Stimulated activated CD4-positive, alpha-beta T cell treated with anti-CD3 and anti-CD28 coated beads, Interleukin-1b, Interleukin-23, amount 100 ng/mL, for 24 hours (primary cell): ENCODE measurements at places on chromosomes 11 and 22.

DNA sequence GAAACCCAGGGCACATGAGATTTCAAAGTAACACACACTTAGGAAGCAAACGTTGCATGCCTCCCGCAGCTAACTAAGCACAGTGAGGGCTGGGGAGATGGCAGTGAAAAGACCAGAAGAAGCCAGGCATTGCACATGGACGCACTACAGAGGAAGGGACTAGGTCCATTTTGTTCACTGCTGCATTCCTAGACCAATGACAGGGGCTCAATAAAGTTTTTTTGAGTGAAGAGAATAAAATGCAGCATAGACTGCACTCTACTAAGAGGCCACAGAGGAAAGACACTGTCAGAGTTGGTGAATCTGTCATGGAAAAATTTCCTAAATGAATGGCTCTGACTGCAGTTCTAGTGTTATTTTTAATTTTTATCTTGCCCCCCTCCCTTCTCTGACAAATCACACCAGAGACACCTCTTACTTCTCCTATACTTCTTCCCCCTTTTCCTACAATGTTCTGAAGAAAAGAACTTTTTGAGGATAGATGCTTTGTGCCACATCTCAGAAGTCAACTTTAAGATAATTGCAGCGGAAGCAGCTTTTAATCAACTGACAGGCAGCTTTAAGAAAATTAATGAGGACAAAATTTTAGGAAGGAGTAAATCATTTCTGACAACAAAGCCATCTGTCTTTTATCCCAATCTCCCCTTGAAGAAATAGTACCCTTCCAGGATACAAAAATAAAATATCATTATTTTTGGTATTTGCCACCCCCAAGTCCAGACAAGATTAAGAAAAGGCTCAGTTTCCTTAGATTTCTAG lies 34.8 kb upstream of the CHRM4 start:
- DNase-seq = no peak

- DNase-seq = no peak
Observed at GRCh38 chr11:62912268-62912667, 8.9 kb downstream of the CHRM1 start.

- no peak for DNase-seq
Observed at GRCh38 chr11:74055938-74056337, 47.1 kb upstream of the UCP3 start.

DNA sequence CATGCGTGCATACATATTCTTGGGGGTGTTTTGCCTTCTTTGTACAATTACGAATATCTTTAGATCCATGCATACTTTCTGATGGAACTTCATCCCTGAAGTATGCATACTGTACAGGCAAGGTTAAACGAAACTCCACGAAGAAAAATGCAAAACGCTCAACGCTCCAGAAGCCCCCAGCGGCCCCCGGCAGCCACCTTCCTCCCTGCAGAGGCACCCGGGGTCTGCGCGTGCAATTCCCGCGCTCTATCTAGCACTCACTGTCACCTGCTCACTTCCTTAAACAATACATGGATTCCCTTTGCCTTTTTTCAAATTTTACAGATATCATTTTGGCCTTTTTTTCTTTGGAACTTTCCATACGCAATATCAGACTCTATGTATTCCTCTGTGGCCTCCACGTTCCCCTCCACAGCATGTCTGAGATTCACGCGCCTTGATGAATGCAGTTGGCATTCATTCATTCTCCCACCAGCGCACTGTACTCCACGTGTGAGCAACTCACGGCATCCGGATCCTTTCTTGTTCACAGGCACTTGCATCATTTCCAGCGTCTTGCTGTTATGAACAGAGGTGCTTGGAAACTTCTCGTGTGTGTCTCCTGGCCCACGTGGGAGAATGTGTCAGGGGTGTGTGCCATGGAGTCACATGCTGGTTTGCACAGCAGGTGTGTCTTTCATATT lies 214.3 kb downstream of the CTTN start:
- DNase-seq = no peak

GRCh38 chr22:48893288-48894063 lies 934.2 kb downstream of the BRD1 start:
- DNase-seq = no peak

GRCh38 chr11:95426823-95427462 lies 195.9 kb upstream of the SESN3 start:
- no peak for DNase-seq

DNA sequence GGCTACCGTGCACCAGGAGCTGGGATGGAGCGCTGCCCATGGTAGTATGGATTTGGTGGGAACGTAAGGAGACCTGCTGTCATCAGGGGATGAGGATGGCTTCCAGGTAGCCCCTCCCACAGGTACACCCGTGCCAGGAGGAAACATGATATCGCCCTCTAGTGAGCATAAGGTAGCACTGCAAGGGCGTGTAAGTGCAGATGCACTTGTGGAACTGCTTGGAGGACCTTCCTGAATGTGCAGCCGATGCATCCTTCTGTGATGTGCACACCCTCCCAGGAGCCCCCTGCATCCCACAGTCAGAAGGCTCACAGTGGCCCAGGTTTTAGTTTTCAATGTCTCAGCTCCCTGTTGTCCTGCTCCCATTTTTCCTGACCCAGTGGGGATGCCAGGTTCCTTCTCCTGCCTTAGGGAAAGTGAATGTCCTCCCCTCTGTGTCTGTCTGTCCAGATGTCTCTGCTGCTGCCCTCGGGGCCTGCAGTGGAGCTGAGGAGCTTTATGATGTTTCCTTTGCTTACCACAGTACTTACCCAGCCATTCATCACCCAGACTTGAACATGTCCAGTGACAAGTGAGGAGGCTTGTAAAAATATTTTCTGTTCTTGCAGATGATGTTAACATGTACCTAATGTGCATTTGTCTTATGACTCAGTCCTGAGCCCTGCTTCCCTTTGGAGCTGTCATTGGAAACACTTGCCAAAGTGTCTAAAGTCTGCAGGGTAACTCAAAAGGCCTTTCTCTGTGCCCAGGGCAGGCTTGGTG lies 49.2 kb downstream of the DBX1 start:
- DNase-seq = peak; percentile 41

GRCh38 chr11:111515591-111515990 lies 1.0 kb downstream of the HOATZ start:
- DNase-seq = no peak

GRCh38 chr11:116729501-116730240 lies 43.1 kb downstream of the BUD13 start:
- DNase-seq = no peak

- DNase-seq = no peak
Observed at GRCh38 chr11:94835594-94835927, 67.4 kb downstream of the AMOTL1 start.

DNA sequence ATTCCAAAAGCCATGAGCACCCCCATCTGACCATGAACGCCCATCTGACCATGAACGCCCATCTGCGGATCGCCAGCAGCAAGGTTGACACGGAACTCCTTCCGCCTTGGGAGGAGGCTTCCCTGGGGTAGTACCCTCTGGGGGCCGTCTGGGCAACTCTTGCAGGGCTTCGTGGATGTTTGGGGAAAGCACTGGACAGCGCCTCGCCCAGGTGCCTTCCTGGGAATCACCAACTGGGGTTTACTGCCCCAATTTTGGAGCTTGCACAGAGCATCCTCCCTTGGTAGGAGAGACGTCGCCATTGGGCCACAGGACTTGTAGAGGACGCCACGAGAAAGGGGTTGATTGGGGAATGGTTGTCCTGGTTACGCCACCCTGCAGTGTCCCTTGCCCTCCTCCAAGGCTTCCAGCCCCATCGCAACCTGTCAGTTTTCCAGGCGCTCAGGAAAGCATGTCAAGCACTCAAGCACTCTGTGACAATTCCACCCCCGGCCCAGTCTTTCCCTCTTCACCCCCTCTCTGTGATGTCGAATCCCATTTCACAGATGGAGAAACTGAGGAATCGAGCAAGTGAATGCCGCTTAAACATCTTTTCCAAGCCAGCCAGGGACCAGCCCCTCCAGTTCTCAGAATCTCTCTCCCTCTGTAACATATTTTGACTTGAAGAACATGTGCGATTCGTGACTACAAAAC lies 914 bp upstream of the PRDM11 start:
- DNase-seq = no peak

DNA sequence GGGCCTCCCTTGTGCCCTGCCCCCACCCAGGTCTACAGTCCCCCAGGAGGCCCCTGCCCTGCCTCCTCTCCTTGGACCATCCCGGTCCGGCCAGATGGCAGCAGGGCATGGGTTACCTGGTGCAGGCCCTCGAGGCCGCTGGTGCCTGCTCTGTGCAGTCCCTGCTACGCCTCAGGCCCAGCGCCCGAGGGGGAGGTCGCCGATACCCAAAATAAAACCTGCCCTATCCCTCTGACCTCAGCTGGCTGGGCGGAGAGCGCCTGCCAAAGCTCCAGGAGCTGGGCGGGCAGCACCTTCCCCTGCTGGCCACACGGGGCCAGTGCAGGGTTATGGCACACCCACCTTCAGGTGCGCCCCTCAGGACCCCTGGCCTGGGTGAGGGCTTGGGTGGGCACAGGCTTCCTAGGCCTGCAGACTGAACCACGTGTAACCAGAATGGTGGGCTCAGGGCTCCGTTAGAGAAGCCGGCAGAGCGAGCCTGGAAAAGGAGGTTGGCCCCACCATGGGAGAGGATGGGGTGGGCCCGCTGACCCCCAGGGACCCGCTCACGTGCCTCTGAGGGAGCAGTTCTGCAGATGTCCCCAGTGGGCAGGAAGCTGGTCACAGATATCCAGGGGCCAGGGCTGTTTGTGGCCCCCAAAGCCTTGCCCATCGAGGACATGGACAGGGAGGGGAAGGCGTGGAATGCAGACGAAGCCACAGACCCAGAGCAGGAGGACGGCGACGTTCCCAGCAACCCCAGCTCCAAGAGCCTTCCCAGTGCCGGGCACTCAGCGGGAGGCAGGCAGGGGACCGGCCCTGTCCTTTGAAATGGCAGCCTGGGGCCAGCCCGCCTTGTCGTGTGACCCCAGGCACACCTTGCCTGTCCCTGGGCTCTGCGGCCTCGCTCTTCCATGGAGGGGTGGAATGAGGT lies 1.7 kb upstream of the TNNT3 start:
- DNase-seq = no peak

GRCh38 chr11:1777737-1778136 lies 14.0 kb upstream of the CTSD start:
- no peak for DNase-seq

DNA sequence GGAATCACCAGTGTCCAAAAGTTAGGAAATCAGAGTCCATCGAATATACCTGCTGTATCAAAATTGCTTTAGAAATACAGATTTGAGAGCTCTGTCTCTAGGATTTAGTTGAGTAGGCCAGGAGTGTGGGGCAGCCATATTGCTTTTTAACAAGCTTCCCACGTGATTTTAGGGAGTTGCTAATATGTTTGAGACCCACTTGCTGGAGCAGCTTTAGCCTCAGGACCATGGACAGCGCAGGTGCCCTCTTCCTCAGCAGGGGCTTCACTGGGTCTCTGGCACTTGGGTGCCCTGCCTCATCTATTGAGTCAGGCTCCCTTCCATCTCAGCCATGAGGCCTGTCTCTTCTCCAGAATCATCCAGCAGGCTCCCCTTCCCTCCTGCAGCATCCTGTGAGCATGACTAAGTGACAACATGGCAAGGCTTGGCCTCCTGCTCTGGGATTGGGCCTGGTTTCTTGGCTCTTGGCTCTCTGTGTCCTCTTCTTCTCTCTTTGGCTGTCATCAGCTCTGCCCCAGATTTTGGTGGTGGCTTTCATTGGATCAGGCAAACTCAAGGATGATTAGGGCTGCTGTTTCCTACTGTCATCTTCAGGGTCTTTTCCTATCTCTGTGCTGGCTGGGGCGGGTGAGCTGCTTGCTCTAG lies 70.0 kb downstream of the SGSM1 start:
- DNase-seq = no peak
